Upper lobe of right lung (tissue), 1 donor: ENCODE measurements at places on chromosomes 2 and 18.

DNA sequence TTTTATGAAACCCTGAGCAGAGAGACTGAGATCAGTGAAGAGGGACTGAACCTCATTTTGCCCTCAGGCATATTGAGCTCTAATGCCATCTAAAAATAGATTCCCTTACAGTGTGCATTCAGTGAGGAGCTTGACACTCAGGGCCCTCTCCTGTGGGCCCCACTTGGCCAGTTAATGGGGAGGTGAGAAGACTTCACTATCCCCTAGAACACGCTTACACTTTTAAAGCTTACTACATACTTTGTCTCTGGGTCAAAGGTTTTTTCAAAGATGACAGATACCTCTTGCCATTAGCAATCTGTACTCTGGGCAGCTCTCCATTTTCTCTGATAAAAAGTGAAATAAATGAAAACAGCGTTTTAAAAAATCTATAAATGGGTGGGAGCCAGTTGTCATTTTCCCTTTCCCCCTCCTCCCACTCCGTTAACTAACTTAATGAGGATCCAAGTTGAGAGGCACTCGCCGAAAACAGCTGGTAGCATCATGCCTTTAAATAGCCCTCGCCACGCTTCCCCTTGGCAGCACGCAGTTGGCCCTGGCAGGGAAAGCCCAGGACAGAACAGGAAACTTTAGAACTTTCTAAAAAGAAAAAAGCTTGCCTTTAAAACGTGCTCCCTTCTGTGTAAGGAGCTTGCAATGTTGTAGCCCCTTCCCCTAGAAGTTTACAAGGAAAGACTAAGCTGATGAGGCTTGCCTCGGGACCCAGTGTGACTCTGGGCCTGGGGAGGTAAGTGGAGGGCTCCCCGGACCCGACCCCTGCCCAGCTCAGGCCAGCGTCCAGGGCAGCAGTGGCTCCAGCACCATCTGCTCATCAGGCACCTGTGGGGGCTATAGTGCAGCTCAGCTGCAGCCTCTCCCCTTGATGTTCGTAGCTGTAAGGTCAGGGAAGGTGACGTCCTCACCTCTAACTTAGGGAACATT is 58.8 kb upstream of the FOSL2 start:
- peak; percentile 46 for DNase-seq
- no peak overlapping the region for H3K4me3 ChIP-seq
- no peaks in the 10 kb centered on the region for H3K36me3 ChIP-seq

DNA sequence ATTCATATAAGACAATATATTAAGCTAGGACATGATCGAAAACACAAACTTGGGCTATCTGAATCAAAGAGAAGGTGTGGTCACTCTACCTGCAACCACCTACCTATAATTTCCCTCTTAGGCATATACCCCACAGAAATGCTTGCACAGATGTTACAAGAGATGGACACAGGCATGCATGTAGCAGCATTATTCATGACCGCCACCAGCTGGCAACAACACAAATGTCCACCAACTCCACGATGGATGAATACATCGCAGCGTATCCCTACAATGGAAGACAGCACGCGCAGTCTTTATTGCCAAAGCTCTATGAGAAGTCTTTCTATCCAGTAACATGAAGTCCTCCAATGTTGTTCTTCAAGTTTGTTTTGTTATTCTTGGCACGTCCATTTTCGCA is 90.8 kb downstream of the ARL4C start:
- H3K27ac ChIP-seq = no peak overlapping the region
- H3K4me3 ChIP-seq = no peak overlapping the region
- peaks cover 11% of the 10 kb centered on the region for H3K4me1 ChIP-seq
- H3K36me3 ChIP-seq = no peaks in the 10 kb centered on the region

DNA sequence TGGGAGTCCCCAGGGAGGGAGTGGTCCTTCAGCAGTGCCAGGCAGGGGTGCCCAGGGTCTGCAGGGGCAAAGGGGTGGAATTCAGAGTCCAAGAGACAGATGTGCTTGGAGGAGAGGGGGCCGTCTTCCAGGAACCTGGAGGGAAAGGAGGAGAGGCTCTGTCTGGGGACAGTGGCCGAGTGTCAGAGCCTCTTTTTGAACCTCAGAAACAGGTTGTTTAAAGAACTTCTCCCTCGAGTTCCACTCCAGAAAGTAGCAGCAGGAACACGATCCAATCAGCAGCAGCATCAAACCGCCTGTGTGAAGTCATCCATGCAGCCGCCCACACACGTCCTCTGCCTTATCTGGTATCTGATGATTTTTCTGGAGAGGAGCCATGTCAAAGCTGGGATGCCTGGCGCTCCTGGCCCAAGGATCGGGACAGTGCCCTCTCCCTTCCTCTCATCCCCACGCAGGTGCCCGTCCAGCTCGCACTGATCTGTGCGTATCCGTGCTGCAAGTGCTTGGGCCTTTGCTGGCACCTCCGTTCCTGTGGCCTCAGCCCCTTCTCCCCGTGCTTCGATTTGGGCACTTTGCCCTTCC is 205.1 kb downstream of the NDUFA10 start:
- H3K36me3 ChIP-seq = no peaks in the 10 kb centered on the region
- no peaks in the 10 kb centered on the region for H3K27me3 ChIP-seq
- DNase-seq = peak; percentile 58
- no peaks in the 10 kb centered on the region for H3K4me1 ChIP-seq

DNA sequence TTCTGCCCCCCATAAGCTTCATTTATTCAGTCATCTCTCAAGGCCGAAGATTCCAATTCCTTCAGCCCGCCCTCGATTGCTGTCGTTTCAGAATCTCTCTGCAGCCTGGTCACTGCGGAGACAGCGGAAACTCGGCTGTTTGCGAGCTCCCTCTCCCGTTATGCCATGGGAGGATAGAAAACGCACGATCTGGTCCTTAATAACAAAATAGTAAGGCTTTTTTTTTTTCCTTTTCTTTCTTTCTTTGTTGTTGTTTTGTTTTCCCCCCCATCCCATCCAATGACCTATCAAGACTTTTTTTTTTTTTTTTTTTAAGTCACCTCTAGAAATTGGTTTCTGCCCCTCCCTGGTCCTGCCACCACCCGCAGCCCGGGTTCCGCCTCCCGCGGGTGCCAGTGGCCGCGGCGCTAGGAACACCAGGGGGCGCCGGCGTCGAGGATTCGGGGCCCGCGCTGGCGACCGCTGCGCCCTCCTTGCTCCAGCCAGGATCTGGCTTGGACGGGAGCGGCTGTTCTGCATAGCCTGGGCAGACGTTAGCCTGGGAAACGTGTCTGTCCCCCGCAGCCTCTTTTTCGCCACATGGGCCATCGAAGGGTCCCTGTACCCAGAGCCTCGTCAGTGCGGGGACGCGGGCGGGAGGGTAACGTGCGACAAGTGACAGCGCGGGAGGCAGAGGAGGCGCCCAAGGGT is 10.1 kb downstream of the CPLX4 start:
- peaks cover 9% of the 10 kb centered on the region for H3K4me1 ChIP-seq
- no peaks in the 10 kb centered on the region for H3K36me3 ChIP-seq
- H3K4me3 ChIP-seq = peak overlapping the region; percentile 30
- DNase-seq = peak; percentile 88
- no peak overlapping the region for H3K27ac ChIP-seq

DNA sequence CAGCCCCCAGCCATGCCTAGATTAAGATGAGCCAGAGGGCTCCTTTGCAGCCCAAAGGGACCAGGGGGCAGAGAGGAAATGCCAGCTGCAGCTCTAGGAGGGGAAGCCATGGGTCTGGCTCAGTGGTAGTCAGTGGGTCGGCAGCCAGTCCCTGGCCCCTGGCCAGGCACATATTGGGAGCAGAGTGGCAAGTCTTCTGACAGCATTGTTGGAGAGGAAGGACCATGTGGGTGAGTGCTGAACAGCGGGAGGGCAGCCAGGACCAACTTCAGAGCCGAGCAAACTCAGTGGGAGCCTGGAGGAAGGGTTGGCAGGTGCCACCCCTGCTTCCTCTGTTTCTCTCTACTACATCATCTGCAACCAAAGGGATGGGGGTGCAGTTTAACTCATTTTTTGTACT is 140.5 kb upstream of the PELI1 start:
- H3K27ac ChIP-seq = no peak overlapping the region
- no peaks in the 10 kb centered on the region for H3K36me3 ChIP-seq
- no peaks in the 10 kb centered on the region for H3K27me3 ChIP-seq
- no peak overlapping the region for H3K4me3 ChIP-seq

GRCh38 chr2:70645733-70646419 is 92.2 kb upstream of the TGFA start:
- no peaks in the 10 kb centered on the region for H3K36me3 ChIP-seq
- DNase-seq = no peak
- no peaks in the 10 kb centered on the region for H3K4me1 ChIP-seq
- H3K27me3 ChIP-seq = peaks cover 5% of the 10 kb centered on the region
- H3K4me3 ChIP-seq = no peak overlapping the region

GRCh38 chr2:181754105-181754504 is 73.8 kb upstream of the NEUROD1 start:
- H3K4me1 ChIP-seq = no peaks in the 10 kb centered on the region
- DNase-seq = no peak
- H3K27me3 ChIP-seq = no peaks in the 10 kb centered on the region
- H3K27ac ChIP-seq = no peak overlapping the region
- H3K36me3 ChIP-seq = no peaks in the 10 kb centered on the region

GRCh38 chr18:72155327-72155726 is 388.8 kb downstream of the CBLN2 start:
- DNase-seq = no peak
- no peak overlapping the region for H3K27ac ChIP-seq
- no peaks in the 10 kb centered on the region for H3K27me3 ChIP-seq
- H3K4me3 ChIP-seq = no peak overlapping the region

DNA sequence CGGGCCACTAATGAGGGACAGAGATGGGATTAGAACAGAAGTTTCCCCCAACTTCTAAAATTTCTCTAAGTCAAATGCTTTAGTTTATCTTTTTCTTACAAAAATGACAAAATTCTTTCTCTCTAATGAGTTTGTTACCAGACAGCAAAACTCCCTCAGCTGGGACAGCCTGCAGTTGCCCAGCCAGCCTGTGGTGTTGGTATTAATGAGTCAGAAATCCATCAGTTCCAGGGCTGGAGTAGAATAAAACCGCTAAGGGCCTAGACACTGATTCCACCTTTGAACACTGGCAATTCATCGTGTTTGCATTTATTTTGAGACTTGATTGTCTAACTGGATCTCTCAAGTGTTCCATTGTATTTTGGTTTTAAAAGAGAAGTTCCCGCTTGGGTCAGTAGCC is 38.3 kb upstream of the SMAD2 start:
- H3K27ac ChIP-seq = no peak overlapping the region
- DNase-seq = no peak
- H3K27me3 ChIP-seq = peaks cover 4% of the 10 kb centered on the region
- no peaks in the 10 kb centered on the region for H3K36me3 ChIP-seq

- H3K4me3 ChIP-seq = no peak overlapping the region
- H3K27me3 ChIP-seq = no peaks in the 10 kb centered on the region
- no peak for DNase-seq
- no peak overlapping the region for H3K27ac ChIP-seq
Measured at GRCh38 chr2:198326431-198326830, 522.0 kb downstream of the PLCL1 start.

- no peaks in the 10 kb centered on the region for H3K27me3 ChIP-seq
- no peak for DNase-seq
- no peaks in the 10 kb centered on the region for H3K36me3 ChIP-seq
- no peaks in the 10 kb centered on the region for H3K4me1 ChIP-seq
- H3K27ac ChIP-seq = no peak overlapping the region
- H3K4me3 ChIP-seq = no peak overlapping the region
Measured at GRCh38 chr2:121918231-121918630, 162.8 kb downstream of the TSN start.

DNA sequence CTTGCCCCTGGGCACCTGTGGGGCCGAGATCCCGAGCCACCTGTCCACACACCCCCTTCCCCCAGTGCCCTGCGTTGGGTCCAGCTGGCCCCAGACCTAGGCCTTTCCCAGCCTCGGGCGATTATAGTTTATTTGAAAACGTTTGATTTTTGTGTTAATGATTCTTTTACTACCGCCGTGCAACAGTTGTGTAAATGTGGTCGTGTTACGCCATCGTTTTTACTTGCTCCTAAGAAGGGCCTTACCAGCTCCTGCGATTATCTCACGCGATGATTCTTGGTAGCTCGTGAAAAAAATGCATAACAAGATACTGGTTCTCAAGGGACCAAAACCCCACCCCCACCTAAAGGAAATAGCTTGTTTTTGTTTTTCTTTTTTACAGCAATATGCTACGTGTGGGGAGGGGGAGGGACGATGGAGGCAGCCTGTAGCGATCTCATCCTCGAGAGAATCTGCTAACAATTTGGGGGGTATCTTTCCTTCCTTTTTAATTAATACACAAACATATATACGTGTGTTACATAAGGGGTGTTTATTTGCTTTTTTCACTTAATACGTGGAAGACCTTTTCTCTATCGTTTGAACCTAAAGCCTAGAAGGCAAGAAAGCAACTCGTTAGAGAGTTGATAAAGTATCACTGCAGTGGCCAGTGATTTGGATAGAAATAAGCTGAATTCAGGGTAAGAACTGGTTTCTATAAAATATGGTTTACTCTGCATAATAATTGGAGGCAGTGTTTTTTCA is 1.0 kb downstream of the ZDBF2 start:
- peak overlapping the region; percentile 58 for H3K4me3 ChIP-seq
- no peaks in the 10 kb centered on the region for H3K36me3 ChIP-seq
- H3K4me1 ChIP-seq = peaks cover 10% of the 10 kb centered on the region
- DNase-seq = no peak
- peak overlapping the region; percentile 75 for H3K27ac ChIP-seq

DNA sequence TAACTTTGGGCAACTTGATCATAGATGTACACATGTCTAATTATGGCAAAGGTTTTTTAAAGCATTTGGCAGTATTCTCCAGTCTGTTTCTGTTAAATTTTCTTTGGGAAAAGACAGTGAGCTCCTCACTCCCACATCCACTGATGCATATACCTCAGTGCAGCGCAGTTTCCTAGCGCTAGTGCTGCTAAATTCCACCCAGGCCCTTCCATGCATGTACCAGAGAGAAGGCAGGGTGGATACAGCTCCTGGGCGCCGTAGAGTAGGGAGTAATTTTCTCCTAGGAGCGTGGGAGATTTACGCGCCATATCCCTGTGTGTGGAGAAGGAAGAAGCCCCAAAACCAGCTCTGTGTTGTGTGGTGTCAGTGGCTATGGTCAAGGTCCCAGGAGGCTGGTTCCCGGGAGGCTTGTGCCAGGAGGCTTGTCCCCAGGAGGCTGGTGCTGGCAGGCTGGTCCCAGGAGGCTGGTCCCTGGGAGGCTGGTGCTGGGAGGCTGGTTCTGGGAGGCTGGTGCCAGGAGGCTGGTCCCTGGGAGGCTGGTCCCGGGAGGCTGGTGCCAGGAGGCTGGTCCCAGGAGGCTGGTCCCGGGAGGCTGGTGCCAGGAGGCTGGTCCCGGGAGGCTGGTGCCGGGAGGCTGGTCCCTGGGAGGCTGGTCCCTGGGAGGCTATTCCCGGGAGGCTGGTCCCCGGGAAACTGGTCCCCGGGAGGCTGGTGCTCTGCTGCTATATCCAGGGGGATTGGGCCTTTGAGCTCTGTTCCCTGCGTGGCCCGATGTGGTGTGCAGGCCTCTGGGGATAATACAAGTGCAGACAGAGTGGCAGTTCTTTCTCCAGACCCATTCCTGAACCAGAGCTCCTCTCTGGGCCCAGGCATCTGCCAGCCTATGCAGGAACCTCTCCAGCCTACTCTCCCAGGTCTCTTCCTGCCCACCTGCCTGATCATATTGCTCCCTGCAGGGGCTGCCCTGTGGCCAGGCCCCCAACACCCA is 161.2 kb downstream of the SEPTIN10 start:
- DNase-seq = peak; percentile 60
- no peaks in the 10 kb centered on the region for H3K27me3 ChIP-seq
- no peaks in the 10 kb centered on the region for H3K36me3 ChIP-seq
- no peak overlapping the region for H3K27ac ChIP-seq
- no peaks in the 10 kb centered on the region for H3K4me1 ChIP-seq
